ENCODE measurements at places on chromosomes 11 and 22.

GRCh38 chr11:103325686-103326069 is 216.5 kb downstream of the DYNC2H1 start:
- DNase-seq: no peak

DNA sequence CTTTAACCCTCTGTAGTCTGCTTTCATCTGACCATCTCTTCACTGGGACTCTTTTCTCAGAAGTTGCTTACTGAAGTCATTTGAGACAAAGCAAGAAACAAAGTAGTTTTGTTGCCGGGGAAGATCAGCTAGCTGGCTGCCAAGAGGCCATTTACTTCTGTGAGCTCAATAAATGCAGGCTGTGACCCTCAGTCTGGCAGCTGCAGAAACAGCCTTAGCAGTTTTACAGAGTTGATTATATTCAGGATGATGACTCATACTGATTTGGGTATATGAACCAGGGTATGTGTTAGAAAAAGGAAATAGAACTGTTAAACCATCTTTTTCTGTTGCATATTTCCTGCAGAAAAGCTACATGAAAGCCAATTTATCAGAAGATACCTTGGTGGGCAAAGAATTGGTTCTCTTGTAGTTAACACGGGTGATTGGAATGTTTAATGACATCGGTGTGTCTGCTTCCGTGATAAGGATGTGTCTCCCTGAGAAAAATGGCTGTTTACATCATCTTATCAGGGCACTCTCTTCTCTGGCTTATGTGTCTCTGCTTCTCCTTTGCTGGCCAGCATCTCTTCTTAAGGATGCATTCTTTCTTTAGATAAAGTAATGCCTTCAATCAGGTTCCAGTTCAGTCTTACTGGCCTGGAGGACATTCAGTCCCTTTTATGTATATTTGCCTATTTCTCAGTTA is 18.5 kb downstream of the FIBIN start:
- DNase-seq: no peak

- no peak for DNase-seq
Observed at GRCh38 chr22:50146439-50147238, 23.9 kb upstream of the PANX2 start.

DNA sequence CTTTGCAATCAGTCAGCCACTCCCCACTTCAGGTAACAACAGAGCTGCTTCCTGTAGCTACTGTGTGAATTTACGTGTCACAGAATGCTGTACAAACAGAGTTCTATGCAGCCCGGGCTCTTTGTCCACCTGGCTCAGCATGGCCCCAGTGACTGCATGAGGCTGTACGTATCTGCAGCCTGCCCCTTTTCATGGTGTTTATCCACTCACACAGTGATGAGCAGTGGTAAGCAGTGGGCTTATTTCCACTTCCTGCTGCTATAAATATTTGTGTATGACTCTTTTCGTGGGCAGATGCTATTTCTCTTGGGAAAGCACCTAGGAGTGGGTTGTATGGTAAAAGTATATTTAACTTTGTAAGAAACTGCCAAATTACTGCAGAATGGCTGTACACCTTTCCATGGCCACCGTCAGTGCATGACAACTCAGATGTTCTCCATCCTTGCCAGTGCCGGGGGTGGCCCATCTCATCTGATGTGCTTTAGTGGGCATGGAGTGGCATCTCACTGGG is 43.3 kb downstream of the MYEOV start:
- no peak for DNase-seq

DNA sequence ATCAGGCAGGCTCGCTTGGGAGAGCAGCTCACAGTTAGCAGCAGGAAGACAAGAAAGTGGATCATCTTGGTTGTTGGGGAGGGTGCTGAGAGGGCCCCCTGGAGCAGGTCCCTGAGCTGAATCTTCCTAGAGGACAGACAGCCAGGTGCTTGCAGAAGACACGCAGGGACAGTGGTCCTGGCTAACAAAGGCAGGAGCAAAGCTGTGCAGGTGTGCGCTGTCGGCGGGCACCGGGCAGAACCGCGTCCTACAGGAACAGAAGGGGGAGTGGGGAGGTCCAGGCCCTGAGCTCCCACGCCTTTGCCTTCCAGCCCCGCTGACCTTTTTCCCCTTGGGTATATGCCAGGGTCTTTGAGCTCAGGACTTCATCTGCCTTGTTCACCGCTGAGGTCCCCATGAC is 30.1 kb upstream of the PARVB start:
- DNase-seq: no peak

- DNase-seq: no peak
Observed at GRCh38 chr11:8257003-8257664, 6.5 kb downstream of the LMO1 start.

Measured in stimulated activated CD4-positive, alpha-beta T cell treated with anti-CD3 and anti-CD28 coated beads, TNF-alpha, amount 100 ng/mL, for 1 hour (primary cell).